ENCODE measurements at places on chromosomes 4 and X.

DNA sequence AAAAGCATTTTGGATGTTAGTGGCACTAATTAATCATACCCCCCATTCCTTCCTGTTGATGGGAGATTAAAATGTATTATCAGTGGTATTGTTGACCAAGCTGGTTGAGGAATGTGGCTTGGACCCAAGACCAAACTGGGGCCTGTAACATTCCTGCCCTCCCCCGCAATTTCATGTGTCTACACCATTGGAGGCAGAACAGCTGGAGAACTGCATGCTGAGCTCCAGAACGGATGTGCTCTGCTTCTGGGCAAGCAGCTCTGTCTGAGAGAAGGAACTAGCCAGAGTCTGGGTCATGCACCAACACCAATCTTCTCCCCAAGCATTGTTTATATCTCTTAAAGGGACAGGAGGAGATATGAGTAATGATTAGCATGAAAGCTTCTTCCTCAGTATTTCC is 185.5 kb downstream of the CEP135 start:
- DNase-seq, result no peak

- DNase-seq, result no peak
These were observed 201.6 kb downstream of the PACRGL start for GRCh38 chr4:20901851-20902250.

DNA sequence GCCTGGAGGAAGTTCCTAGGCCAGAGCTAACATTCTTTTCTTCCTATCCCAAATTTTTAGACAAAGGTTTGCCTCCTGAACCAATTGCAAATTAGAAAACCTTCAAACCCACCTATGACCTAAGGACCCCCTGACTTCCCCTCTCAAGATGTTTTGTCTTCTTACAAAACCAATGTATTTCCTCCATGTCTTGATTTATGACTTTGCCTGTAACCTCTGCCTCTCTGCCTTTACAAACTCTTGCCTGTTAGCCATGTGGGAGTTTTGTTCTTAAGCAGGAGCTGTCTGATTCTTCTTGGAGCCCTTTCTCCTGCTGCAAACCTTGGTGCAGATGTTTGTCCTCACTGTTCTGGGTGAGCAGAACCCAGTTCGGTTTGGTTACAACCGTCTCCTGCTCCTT is 222.3 kb upstream of the BOD1L1 start:
- DNase-seq, result no peak

DNA sequence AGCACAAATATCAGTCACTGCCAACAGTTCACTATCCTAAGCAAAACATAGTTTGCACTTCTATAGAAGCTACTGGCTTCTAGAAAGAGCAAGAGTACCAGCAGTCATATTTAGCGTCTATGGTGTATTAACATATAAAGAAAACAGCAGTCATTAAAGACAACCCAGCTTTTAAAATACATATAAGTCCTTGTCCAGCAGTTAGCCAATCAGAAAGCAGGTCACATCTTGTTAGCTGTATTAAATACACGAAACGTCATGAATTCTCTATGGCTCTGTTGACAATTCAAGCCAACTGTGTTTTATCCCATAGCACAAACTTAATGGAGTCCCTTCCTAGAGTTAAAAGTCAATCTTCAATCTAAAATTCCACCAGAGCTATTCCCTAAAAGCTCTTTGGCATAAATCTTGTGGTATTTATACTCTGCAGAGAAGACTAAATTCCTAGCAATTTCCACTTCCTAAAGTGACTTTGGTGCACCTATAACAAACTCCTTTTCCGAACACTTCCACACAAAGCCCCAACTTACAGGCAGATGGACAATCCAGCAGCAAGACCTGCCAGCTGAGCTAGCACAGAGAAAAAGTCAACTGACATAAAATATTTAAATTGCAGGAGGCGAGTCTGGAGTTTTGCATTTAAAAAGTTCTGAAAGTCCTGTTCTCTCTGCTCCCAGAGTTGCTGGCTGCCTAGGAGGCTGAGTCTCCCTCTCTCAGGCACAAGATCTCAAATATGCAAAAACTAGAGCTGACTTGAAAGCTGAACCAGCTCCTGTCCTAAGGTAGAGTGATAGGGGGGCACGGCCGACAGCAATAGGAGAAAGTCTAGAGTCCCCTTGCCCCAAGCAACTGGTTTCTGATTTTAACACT is 1.3 kb downstream of the LDB2 start:
- DNase-seq, result no peak

GRCh38 chr4:158915683-158916241 is 146.9 kb downstream of the FNIP2 start:
- DNase-seq, result no peak

DNA sequence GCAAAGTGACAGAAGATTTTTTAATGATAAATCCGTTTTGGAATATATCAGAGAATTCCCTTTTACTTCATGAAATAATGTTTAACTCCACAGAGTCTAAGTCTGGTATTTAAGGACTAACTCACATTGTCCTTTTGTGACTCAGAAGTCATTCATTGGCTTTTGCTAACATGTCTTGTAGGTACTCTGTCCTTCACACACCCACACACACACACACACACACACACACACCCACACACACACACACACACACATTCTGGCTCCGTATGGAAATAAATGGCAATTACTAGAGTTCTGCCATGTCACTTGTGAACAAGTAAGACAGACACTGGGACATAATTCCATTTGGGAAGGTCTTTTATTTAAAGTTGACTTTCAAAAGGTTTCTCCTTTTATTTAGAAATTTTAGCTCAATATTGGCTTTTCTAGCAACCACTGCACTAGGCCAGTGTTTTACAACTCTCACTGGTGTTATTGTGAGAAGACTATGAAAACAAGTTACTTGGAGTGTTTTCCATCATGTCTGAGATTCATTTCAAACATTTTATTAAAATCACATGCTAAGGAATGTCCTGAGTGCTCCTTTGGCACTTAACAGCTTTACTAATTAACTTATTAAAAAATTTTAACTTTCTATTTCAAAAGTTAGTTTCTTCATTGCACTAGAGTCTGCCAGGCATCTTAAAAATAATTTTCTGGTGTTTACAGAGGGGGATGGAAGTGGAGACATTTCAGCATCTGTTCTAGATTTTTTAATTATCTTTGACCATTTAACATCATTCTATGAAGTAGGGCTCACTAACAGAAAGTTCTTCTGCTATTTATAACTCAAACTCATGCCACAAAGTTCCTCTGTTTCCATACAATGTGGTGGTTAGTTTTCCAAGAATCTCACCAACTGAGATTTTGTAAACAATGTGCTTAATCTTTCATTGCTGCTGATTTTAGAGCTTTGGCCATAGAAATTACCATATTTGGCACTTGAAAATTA is 240.3 kb upstream of the GPC4 start:
- no peak for DNase-seq

GRCh38 chrX:72477781-72478181 is 94.9 kb downstream of the HDAC8 start:
- DNase-seq, result no peak

DNA sequence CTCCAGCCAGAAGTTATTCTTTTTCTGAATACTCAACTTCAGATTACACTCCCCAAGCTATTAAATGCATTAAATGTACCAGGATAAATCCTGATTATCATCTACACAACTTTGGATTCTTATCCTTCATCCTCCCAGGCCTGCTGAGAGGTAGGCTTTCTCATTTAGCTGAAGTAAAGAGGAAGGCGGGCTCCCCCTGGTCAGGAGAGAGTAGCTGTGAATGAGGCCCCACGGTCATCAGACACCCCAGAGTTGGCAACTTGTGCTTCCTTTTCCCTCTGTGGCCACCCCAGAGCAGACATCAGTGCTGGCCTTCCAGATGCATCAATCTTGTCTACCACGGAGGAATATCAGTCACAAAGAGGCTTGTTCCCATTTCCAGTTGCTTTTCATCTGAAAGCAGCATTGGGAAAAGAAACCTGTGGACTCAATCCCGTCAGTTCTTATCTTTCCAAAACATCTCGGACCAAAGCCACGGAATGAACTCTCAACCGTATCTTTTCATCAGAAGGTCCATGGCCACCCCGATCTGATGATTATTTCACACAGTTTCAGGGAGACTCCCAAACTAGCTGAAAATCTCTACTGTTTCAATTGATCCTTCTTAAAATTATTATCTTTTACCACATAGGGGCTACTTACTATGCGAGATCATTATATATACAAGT is 79.2 kb downstream of the FBXO8 start:
- no peak for DNase-seq

DNA sequence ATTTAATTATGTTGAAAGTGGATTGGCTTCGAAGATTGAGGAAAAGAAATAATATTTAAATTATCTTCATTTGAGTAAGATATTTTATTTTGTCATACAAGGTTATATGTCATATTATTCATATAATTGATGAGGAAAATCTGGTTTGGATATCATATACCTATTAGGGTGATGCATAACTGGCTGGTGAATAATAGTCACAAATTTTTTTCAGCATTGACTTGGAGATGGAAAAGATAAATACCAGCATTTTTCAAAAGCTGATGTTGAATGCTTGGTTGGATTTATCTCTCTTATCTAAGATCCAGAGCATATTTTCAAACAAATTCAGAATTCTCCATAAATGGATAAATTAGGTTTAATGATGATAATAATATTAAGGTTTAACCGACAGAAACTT is 93.5 kb upstream of the SLIT2 start:
- no peak for DNase-seq

DNA sequence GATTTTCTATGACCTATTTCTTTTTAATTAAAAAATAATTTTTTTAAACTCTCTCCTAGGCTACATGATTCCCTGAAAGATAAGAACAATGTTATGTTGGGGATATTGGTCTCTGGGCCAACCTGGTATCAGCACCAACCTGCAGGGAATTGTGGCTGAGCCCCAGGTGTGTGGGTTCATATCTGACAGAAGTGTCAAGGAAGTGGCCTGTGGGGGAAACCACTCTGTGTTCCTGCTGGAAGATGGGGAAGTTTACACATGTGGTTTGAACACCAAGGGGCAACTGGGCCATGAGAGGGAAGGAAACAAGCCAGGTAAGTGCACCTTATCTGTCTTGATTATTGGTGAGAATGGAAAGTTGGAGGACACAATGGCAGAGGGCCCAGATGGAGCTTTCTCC is 13.5 kb downstream of the HERC3 start:
- no peak for DNase-seq

DNA sequence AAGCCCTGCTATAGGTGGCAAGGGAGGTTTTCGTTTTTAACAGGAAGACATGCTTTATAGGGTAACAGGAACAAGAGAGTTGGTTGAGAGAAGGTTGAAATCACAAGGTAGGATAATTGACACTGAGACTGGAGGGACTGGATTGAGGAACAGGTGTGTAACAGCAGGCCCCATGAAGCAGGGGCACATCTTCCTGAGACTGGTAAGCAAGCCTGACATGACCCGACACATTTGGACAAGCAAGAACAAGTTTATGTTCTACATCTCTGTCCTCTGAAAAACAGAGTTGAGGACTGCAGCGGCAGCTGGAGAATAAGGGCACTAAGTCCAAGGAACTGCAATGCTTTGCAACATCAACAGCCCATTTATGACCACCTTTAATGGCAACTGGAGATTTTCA is 5.2 kb downstream of the RPS4X start:
- DNase-seq, result no peak

DNA sequence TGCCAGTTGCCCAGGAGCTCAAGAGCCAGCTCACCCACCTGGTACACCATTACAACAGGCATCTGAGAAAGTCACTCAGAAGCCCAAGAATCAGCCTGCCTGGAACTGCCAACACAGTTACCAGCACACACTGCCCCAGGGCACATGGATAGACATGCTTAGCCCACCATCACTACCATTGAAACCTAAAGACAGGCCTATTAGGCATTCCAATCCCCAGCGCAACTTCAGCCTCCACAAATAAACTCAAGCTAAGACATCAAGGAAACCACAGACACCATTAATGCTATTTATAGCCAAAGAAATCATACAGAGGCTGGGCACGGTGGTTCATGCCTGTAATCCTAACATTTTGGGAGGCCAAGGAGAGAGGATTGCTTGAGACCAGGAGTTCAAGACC is 42.3 kb downstream of the ATRX start:
- DNase-seq, result no peak

GRCh38 chr4:183637461-183637860 is 21.5 kb downstream of the RWDD4 start:
- no peak for DNase-seq

- DNase-seq, result no peak
These were observed 166.6 kb upstream of the GLRA2 start for GRCh38 chrX:14362721-14363120.

GRCh38 chr4:2425386-2426068 is 6.8 kb downstream of the CFAP99 start:
- no peak for DNase-seq

- peak; percentile 26 for DNase-seq
These were observed 26.9 kb downstream of the ARSJ start for GRCh38 chr4:113952452-113953029.
